HepG2 (cell line): ENCODE measurements at places on chromosomes 5 and 9. TPM values are rescaled to one million over a fixed set of nuclear protein-coding genes. Genes with fewer than 3 reads are reported as not detected.

Gene PIP5K1B
- 15.8 and 20.9 TPM in 2 replicates for total RNA-seq

Gene TAF11L5
- total RNA-seq, result not detected in 2 replicates

Gene AK1
- 25.7 and 32.8 TPM in 2 replicates for total RNA-seq

Gene ADAMTSL2
- total RNA-seq, result 1.0 and 3.8 TPM in 2 replicates

Gene ABCA1
- total RNA-seq, result 40.0 and 63.8 TPM in 2 replicates
